ENCODE measurements at places on chromosomes 12 and 14.
A peak's percentile ranks its signal among the peaks of the same experiment; 100 is the strongest.

GRCh38 chr14:24238123-24238522, 4.3 kb downstream of the TINF2 start:
- DNase-seq, result no peak

DNA sequence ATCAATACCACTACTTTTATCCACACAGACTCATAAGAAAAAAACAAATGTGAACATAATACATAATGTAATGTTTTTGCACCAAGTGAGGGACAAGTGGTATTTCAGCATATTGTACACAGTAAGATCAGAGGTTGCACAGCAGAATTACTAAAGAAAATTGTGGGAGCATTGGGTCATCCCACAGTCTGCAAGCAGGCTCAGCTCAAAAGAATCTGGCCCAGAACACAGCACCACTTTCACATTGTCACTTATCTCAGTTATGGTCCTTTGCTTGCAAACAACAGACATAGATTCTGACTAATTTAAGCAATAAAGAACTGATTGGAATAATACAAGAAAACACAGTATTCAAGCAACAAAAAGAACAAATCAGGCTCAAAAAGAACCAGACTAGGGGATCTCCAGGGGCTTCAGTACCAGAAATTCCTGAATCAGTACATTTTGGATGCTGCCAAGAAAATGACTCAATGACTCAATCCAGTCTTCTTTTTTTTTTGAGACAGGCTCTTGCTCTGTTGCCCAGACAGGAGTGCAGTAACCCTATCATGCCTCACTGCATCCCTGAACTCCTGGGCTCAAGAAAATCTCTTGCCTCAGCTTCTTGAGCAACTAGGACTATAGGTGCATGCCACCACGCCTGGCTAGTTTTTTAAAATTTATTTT, 42.9 kb upstream of the EEA1 start:
- peak; percentile 55 for DNase-seq

- peak; percentile 92 for DNase-seq
Measured at GRCh38 chr12:113334786-113335539, at the start of gene SLC8B1. Gene SLC8B1, minus strand, starts transcription at chr12:113335109. Its CDS starts 2,231 bp downstream, at chr12:113332878.

GRCh38 chr14:32722631-32723183, 216.0 kb upstream of the NPAS3 start:
- DNase-seq, result no peak

DNA sequence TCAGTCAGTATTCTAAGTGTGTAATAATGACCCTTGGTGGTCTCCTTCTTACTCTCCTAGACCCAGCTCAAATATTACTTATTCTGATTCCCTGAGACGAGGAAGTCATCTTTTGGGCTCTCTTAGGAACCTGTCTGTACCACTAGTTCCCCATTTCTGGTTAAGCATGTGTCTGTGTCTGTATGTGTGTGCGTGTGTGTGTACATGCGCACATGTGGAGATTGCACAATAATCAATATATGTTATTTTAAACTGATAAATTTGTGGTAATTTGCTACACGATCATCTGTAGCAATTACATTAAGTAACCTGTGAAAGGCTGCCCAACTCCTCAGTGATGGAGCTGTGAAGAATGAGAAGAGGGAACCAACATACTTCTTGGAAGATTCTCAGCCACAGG, 132.2 kb downstream of the ASCL4 start:
- DNase-seq, result peak; percentile 9

- DNase-seq, result no peak
Measured at GRCh38 chr14:100396266-100396795, 73.2 kb downstream of the SLC25A47 start.

DNA sequence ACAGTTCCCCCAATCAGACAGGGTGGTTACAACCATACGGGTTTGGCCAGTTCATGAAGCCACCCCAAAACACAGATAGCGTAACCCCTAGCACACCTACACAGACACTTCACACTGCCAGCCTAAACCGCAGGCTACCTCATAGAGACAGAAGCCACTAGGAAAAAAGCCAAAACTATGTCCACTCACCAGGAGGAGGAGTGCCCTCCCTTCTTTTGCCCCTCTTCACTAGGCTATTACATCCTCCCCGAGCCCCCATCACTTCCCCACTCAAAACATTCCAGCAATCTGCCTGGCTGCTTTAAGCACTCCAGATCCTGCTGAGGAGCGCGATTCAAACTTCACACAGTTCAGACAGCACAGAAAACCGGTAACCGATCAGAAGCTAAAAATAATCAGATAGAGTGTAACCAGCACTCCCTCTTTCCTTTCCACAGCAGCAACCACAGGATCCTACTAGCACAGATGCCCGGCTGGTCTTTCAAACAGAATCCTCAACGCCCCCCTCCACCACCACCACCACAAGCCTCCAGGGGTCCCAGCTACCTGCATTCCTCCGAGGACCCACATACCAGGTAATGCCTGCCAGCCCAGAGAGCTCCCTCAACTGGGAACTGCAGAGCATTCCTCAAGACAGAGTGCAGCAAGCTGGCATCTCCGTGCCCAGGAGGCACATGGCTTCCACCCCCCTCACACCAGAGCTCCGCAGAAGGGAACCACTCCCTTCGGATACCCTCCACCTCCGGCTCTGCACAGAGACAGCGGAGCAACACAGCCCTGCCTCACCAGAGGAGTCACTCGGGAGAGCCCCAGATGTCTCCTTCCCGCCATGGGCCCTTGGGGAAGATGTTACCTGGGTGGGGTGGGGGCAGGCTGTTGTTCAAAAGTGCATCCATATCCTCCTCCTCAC, 1.5 kb downstream of the CHD4 start:
- DNase-seq, result no peak

GRCh38 chr14:94921456-94921855, 151.5 kb upstream of the GSC start:
- DNase-seq, result no peak

GRCh38 chr12:92562063-92562734, 140.6 kb upstream of the PLEKHG7 start:
- DNase-seq, result no peak

DNA sequence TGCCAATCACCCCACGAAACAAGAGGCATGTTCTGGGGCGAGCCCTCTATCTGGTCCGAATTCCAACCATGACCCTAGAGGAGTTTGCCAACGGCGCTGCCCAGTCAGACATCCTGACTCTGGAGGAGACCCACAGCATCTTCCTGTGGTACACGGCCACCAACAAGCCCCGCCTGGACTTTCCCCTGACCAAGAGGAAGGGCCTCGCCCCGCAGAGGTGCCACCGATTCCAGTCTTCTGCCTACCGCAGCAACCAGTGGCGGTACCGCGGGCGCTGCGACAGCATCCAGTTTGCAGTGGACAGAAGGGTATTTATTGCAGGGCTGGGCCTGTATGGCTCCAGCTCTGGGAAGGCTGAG, 1.7 kb downstream of the BTBD6 start:
- no peak for DNase-seq

DNA sequence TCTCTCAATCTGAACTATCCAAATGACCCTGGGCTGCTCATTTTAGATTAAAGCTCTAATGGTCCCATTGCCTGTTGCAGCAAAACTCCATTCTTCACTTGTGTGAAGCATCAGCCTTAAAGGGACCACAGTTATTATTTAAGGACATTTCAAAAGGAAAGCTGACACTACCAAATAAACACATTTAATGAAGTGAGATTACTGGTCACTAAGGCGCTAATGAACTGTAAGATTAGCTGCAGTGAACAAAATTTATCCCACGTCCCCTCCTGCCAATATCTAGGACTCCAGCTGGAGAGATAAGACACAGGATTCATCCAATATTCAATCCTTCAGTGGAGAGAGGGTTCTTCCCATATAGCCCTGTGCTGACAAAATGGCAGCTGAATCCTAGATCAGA, 1029.2 kb upstream of the SEL1L start:
- no peak for DNase-seq

GRCh38 chr12:75585330-75585729, 73.9 kb upstream of the KRR1 start:
- no peak for DNase-seq

- no peak for DNase-seq
Measured at GRCh38 chr12:53737093-53737808, 10.0 kb upstream of the CALCOCO1 start.

GRCh38 chr12:51891843-51892242, 3.9 kb downstream of the ANKRD33 start:
- no peak for DNase-seq

DNA sequence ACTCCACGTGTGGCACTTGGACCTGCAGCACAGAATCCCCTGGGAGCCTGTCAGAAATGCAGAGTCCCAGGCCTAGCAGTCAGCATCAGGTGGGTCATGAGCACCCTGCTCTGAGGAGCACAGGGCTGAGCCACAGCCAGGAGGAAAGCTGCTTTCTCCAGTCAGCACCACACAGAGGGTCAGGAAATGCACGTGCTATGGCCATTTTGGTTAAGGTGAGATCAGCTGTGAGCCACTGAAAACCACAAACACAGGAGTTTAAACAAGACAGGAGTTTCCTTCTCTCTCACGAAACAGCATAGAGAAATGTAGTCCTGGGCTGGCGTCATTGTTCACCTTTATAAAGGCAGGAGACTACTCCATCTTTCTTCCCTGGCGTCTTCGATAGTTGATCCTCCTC, 204.5 kb upstream of the SFSWAP start:
- DNase-seq, result no peak

DNA sequence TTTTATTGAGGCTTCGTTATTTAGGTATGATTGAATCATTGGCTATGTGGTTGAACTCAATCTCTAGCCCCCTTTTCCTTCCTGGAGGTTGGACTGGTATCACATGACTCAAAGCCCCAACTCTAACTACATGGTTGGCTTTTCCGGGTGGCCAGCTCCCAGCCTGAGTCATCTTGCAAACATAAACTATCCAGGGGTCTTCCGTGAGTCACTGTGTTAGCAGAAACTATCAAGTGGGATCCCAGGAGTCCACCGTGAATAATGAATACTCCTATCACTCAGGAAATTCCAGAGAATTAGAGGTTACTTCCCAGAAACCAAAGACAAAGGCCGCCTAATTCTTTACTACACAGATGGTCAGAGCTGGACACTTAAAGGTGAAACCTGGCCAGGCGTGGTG, 19.7 kb upstream of the PLEKHD1 start:
- DNase-seq, result no peak

GRCh38 chr14:66404051-66404545, 82.1 kb upstream of the CCDC196 start:
- no peak for DNase-seq

DNA sequence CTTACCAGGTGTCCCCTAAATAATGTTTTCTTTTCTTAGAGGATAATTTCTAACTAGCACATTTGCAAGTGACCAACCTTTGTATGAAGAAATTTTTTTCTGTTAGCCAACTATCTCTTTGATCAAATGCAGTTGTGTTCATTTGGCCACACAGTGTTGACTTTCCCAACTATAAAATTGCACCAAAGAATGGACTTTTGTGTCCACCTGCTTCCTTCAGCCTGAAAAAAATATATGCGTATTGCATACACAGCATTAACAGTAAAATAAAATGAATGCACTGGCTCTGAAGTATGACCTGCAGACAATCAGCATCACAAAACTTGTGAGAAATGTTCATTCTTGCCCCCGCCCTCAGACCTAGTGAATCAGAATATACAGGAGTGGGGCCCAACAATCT, 342.0 kb downstream of the SEC23A start:
- DNase-seq, result no peak

DNA sequence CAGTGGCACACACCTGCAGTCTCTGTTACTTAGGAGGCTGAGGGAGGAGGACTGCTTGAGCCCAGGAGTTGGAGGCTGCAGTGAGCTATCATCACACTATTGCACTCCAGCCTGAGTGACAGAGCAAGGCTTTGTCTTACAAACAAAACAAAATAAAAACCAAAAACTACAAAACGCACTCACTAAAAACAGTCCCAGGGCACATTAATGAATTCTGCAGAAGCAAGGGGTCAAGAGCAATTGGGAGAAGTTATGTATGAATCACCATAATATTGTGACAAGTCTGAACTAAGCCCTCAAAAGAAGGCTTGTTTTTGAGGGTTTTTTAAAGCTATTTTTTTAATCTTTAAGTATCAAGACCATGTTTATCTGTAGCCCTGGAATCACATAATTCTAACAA, 201.1 kb downstream of the MED13L start:
- DNase-seq, result no peak

DNA sequence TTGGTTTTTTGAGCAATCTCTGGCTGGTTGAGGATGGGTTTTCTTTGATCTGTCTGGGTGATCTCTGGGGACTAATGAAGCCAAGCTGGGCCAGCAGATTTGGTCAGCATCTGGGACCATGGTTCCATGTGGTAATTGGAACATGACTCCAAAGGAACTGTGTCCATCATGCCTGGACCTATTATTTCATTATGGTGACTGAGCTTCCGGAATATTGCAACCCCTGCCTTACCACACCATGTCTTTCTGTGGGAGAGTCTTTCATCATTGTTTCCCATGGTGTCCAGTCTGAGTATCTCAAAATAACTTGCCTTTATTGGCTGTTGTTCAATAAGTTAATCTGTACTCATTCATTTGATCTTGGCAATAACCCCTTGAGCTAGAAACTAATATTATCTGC, 624.9 kb upstream of the TBX3 start:
- DNase-seq, result no peak

DNA sequence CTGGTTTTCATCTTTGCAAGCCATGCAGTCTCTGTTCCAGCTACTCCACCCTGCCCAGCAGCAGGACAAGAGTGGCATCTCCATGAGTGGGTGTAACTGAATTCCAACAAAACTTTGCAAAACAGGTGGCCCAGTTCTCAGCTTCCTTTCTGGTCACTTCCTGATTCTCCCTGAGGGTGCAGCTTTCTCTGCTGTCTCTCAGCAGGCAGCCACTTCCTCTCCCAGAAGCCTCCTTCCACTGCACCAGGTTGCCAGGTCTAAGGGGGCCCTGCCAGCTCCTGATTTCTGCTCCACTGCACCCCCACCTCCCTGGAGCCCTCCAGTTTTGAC, 341.0 kb upstream of the FKBP4 start:
- DNase-seq, result peak; percentile 30

DNA sequence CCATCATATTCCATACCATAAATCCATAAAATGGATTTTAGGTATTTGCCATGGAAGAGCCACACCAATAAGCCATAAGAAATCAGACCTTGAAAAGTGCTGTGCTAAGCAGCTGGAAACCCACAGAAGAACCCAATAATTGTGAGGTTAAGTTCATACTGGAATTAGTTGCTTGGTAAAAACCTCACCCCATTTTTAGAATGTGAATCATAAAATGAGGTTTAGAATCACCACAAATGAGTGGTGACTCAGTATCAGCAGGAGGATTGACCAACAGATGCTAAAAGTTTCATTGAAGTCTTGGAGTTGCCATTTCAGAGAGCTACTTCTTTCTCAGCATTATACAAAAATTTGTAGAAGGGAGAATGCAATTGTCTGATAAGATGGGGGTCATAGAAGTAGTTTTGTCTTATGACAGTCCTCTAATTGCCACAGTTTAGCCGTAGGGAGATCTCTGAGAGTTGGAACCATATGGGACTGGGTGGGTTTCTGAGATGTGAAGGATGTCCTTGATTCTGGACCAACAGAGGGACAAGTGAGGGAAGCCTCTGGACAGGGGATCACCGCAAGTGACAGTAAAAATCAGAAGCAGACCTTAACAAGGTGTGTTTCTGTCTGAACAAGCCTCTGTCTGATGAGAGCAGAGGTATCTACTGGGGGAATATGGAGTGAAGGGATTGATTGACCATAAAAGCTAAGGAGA, 1.4 kb upstream of the STON2 start:
- DNase-seq, result peak; percentile 98

GRCh38 chr12:129827866-129828384, 75.9 kb downstream of the TMEM132D start:
- DNase-seq, result no peak

GRCh38 chr14:102764220-102764671, 13.0 kb upstream of the TRAF3 start:
- no peak for DNase-seq
